Naive B cell (primary cell): ENCODE measurements at places on chromosomes 16 and 17.

DNA sequence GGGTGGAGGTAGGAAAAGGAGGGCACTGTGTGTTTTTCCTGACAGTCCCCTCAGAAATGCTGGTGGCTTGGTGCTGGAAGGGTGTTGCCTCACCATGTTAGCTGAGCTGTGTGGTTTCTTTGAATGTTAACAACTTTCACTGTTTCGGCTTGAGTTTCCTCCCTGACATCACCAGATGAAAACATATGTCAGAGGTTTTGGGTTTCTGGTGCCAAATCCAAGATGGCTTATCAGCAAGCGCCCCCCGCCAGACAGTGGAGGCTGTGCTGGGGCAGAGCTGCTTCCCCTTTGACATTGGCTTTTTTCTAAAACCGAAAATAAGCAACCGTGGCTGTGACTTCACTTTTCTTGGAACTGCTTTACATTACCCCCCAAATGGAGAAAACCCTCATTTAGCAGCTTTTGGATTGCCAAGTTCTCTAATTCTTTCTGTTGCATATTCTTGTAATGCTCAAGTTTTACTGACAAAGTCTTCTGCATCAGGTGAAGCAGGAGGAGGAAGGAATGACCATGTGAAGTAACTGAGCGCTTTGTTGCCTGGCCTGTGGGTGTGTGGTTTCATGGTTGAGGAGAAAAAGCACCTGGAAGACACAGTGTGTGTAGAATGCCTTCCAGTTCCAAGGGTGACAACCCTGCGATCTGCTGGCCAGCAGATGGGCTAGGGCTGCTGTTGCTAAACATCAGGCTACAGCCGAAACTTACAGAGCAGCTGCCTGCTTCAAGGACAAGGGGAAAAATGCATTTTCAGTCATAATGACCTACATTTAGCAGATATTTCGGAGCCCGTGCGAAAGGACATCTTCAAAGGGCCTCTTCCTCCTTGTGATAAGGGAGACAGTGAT is 9.7 kb downstream of the RMI2 start:
- DNase-seq, result peak; percentile 77

DNA sequence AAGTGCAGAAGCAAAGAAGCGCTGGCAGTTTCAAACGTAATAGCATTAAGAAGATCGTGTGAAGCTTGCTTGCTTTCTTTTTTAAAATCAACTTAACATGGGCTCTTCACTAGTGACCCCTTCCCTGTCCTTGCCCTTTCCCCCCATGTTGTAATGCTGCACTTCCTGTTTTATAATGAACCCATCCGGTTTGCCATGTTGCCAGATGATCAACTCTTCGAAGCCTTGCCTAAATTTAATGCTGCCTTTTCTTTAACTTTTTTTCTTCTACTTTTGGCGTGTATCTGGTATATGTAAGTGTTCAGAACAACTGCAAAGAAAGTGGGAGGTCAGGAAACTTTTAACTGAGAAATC is 17.4 kb upstream of the RAB11FIP4 start:
- DNase-seq, result no peak

DNA sequence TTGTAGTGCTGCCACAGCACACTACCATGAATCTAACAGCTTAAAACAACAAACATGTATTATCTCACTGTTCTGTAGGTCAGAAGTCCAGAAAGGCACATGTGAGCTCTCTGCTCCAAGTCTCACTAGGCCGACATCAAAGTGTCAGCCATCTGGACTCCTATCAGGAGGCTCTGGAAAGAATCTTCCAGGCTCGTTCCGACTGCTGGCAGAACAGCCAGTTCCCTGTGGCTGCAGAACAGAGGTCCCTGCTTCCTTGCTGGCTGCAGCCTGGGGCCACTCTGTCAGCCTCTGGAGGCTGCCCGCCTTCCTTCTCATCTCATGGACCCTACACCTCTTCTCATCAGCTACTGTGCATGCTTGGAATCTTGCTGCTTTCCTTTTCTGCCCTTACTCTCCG is 168.9 kb downstream of the CBLN1 start:
- DNase-seq, result no peak

GRCh38 chr17:32227910-32228309 is 37.7 kb upstream of the RHBDL3 start:
- no peak for DNase-seq

GRCh38 chr17:7023576-7024401 is 939 bp downstream of the BCL6B start:
- DNase-seq, result peak; percentile 90

- no peak for DNase-seq
Measured at GRCh38 chr17:45976755-45977505, 22.1 kb upstream of the STH start.
